ENCODE measurements at places on chromosomes 1 and 21. TPM values are rescaled to one million over a fixed set of nuclear protein-coding genes. Genes with fewer than 3 reads are reported as not detected.

DNA sequence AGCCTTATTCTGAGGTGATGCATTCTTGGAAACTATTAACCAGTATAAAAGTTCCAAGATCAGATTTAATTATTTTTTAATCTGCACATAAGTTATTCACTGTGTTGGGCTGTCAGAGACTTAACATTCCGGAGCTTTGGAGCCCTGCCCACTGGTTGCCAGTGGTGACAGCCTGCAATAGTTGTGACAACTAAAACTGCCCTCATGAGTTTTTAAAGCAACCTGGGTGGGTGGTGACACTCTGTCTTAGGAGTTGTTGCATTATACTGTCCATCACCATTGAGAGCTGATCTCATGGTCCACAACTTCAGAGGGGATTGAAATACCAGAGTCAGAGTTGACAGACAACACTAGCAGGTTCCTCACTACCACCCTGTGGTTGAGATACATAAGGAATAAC is 653.9 kb upstream of the USP24 start:
- DNase-seq, result no peak
- no peaks in the 10 kb centered on the region for H3K27me3 ChIP-seq
- H3K27ac ChIP-seq, result peak overlapping the region; percentile 31
- H3K4me3 ChIP-seq, result no peak overlapping the region

- no peak overlapping the region for H3K27ac ChIP-seq
- H3K4me3 ChIP-seq, result no peak overlapping the region
- H3K36me3 ChIP-seq, result no peaks in the 10 kb centered on the region
- no peak for DNase-seq
These were observed 23.8 kb downstream of the KCNA2 start for GRCh38 chr1:110582378-110582777.

DNA sequence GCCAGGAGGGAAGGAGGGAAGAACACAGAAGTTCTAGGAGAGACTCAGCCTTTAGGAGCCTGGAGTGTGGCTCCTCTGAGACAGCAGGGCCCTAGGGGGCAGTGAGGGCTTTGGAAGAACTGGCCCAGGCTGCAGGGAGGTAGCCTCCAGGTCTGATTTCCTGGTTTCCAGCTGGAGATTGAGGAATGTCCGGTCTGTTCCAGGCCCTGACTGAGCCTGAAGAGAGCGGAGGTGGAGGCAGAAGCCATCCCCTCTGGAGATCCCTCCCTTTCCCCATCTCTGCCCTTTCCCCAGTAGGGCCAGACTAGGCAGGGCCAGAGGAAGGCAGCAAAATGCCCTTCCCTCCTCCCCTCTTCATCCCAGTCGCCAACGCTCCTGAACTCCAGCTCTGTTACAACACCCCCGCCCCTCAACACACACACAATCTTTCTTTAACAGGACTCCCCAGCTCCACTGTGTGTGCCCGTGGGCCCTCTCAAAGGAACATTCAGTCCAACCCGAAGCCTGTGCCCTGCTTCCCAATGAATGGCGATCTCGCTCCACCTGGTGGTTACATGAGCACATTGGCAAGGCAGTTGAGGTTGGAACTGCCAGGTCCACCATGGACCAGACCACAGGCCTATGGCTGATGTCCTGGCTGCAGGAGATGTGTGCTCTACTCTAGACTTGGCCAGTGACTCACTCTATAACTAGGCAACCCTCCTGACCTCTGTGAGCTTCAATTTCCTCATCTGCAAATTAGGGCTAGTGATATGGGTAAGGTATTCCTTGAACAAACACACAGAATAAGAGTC is 32.0 kb downstream of the MAP7D1 start:
- peaks cover 16% of the 10 kb centered on the region for H3K4me1 ChIP-seq
- H3K4me3 ChIP-seq, result peak overlapping the region; percentile 49
- no peaks in the 10 kb centered on the region for H3K27me3 ChIP-seq
- peak; percentile 94 for DNase-seq
- peak overlapping the region; percentile 95 for H3K27ac ChIP-seq

GRCh38 chr1:202568410-202568809 is 141.8 kb downstream of the SYT2 start:
- H3K27ac ChIP-seq, result peak overlapping the region; percentile 90
- H3K36me3 ChIP-seq, result peaks cover 10% of the 10 kb centered on the region
- no peak for DNase-seq
- H3K27me3 ChIP-seq, result no peaks in the 10 kb centered on the region
- H3K4me1 ChIP-seq, result peaks cover 46% of the 10 kb centered on the region

DNA sequence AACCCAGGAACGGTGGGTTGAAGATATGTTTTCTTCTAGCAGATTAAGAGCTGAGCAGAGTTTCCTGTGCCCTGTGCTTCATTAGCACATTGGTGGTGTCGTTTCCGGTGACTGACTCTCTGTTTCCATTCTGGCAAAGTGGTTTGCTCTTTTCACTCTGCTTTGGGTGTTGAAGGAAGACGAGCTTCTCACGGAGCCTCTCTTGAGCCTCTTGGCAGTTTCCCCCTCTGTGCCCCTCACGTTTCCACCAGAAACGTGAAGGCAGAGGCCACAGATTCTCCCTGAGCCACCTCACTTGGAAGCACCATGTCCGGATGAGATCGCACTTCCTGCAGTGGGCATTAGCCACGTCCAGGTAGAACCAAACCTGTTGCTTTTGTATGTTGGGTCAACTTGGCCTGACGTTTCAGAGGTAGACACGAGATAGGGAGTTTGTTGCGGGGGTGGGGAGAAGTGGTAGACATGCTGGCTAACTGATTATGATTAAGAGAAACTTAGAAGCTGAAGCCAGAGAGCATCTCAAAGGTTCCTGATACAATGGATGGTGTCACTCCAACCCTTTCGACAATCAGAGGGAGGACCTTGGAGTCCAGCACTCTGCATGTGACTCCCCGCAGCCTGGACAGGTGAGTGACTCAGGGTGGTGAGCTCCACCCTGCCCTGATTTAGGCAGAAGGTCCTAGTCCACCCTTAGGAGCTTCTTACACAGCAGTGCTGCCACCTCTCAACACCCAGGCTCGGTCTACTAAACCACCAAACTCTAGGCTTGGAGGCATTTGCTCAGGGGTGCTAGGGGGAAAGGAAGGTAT is at the start of gene LAX1:
Gene LAX1, plus strand, starts transcription at position 155 of the 809 bp plus-strand sequence. Its CDS starts 383 bp downstream, at position 538.
- DNase-seq, result no peak
- no peak within 1 kb of the TSS for H3K4me3 ChIP-seq
- peaks cover 18% of the 10 kb centered on the region for H3K27me3 ChIP-seq

- no peak overlapping the region for H3K4me3 ChIP-seq
- H3K27me3 ChIP-seq, result peaks cover 30% of the 10 kb centered on the region
- no peaks in the 10 kb centered on the region for H3K36me3 ChIP-seq
These were observed 37.1 kb downstream of the KIAA0040 start for GRCh38 chr1:175155473-175155856.

The DNAJC11 gene
- total RNA-seq, result 52.9 TPM

The CELA3A gene
- total RNA-seq, result not detected

The KRTAP26-1 gene
- not detected for total RNA-seq
